ENCODE measurements at places on chromosomes 4 and X.

DNA sequence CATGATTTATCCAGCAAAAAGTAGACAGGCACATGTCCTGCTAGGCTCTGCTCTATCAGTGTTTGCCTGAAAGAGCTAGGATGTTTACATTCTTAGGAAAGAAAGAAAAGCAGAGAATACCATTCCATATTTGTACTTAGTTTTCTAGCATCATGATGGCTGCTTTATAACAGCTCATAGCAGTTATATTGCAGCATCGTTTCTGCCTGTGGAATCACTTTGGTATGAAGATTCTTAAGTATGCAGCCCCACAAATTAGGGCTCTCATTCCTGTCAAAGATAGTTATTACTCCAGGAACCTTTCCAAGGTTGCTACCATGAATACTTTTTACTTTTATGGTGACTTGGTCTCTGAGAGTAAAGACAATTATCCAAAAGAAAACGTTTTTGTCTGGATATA, 119.0 kb upstream of the MYOZ2 start:
- DNase-seq: no peak

- no peak for DNase-seq
Observed at GRCh38 chr4:38387348-38387747, 276.7 kb upstream of the KLF3 start.

GRCh38 chr4:78069859-78070258, 12.7 kb downstream of the FRAS1 start:
- DNase-seq: no peak

DNA sequence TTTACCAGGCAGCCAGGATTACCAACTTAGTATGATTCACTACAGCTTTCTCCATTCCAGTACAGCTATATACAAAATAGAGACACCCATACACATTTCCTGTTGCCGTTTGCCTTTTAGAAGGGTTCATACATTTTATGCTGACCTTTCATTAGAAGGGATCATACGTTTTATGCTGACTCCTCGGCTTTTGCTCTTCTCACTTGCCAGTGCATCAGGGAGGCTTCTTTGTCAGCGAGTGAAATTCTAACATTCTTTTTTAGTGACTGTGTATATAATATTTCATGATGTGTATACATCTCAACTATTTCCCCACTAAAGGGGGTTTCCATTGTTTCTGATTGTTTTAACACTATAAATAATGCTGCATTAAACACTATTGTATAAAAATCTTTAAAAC, 552.6 kb downstream of the TRIML1 start:
- no peak for DNase-seq

DNA sequence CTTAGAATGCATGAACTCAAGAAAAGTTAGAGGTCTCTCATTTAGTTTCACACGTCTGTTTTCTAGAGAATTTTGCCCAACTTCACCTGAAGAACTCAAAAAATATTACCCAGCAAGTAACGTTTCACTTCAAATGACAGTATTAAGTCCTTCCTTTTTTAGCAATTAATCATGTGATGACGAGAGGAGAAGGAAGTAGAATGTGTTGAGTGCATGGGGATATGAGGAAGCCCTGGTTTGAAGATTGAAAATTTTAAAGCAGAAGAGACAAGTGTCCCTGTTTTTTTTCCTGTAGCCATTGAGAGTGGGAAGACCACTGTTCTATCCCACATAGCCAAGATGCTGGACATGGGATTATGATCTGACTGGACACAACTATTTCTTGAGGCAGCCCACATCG, 406.3 kb upstream of the CPEB2 start:
- DNase-seq: no peak

- no peak for DNase-seq
Observed at GRCh38 chrX:136453771-136454170, 34.0 kb upstream of the BRS3 start.

DNA sequence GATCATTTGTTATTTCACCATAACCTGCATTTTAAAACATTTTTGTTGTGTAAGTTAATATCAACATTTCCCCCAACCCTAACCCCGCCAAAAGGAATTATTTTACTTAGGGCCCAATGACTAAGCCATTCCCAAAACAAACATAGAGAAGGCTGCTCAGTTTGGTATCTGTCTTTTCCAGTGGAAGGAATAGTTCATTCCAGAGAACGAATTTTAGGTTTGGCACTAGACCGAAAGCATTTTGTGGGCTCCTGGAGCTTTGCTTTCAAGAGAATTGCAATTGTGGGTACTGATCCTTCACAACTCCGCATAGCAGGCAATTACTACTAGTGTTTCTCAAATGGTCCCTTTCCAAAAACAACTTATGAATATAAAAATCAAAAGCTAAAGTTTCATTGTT, 226.7 kb upstream of the MAD2L1 start:
- DNase-seq: no peak

DNA sequence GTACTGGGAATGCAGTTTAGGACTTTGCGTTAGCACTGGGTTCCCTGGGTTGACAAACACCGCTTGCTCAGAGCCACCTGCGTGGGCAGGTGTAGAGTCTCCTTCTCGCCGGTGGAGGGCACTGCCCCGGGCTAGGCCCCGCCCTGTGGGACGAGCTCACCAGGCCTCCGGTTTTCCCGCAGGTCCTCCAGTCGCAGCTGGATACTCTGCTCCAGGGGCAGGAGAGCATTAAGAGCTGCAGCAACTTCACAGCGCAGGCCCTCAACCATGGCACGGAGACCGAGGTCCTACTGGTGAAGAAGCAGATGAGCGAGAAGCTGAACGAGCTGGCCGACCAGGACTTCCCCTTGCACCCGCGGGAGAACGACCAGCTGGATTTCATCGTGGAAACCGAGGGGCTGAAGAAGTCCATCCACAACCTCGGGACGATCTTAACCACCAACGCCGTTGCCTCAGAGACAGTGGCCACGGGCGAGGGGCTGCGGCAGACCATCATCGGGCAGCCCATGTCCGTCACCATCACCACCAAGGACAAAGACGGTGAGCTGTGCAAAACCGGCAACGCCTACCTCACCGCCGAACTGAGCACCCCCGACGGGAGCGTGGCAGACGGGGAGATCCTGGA, 49.2 kb upstream of the MND1 start:
- no peak for DNase-seq

GRCh38 chr4:26584725-26585124, 841 bp downstream of the TBC1D19 start:
- DNase-seq: no peak

DNA sequence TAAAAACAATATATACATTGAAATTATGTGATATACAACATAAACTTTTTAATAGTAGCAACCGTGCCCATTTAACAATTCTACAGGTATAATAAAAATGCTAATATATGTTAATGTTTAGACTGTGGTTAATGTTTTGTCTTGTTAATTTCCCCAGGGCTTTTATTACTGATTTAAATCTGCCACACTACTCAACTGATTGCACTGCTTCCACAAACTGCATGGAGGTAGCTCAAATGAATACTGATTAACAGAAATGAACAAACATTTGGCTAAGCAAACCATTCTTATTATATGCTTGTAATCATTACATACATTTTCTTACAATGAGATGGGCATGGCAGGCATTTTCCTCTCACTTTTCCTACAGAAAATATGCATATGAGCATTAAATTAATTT, 275.9 kb downstream of the GPC3 start:
- DNase-seq: no peak

GRCh38 chrX:71637848-71638247, 19.5 kb upstream of the CXCR3 start:
- DNase-seq: no peak

GRCh38 chrX:63581398-63581797, 203.6 kb downstream of the ARHGEF9 start:
- no peak for DNase-seq

GRCh38 chr4:6719611-6720179, 3.7 kb downstream of the BLOC1S4 start:
- DNase-seq: no peak

DNA sequence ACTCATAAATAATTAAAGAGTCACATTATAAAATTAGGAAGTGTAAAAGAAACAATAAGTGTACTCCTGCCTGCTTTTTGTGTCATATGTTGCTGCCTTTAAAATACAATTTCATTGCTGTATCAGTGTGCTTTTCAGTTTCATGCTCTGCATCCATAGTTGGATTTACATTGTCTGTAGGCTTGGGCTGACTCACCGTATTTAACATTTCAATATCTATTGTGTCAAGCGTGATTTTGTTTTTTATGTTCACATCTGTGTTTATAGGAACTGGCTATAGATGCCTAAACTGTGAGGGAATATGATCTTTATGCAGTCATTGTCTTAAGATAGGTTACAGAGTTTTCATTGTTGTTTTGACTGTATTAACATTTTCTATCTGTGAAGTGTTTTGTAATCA, 18.1 kb downstream of the CCSER1 start:
- no peak for DNase-seq

GRCh38 chr4:158209825-158210807, at the start of gene TMEM144:
Gene TMEM144, plus strand, starts transcription at chr4:158210486. Its CDS starts 2,182 bp downstream, at chr4:158212668.
- peak; percentile 34 for DNase-seq

DNA sequence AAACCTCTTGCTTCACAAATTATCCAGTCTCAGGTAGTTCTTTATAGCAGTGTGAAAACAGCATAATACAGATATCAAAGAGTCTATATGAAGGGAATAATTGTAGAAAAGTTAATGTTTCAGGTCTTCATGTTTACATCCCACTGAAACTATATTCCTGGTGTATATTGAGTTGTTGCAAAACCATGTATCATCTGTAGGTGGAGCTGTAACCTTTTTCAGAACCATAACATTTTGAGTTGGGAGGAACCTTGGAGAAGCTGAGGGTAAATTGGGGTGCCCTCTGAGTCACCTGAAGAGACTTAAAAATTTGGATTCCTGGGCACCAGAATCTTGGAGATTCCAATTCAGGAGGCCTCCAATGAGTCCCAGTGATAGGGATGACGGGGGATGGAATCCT, 51.9 kb upstream of the TAPT1 start:
- no peak for DNase-seq
